ENCODE measurements at places on chromosomes 4 and X.
A peak's percentile ranks its signal among the peaks of the same experiment; 100 is the strongest.

GRCh38 chr4:39062770-39063097, 702 bp downstream of the KLHL5 start:
- no peaks in the 10 kb centered on the region for H3K27me3 ChIP-seq
- no peak for DNase-seq
- peaks cover 24% of the 10 kb centered on the region for H3K4me1 ChIP-seq
- peak overlapping the region; percentile 1 for H3K27ac ChIP-seq
- no peaks in the 10 kb centered on the region for H3K36me3 ChIP-seq

DNA sequence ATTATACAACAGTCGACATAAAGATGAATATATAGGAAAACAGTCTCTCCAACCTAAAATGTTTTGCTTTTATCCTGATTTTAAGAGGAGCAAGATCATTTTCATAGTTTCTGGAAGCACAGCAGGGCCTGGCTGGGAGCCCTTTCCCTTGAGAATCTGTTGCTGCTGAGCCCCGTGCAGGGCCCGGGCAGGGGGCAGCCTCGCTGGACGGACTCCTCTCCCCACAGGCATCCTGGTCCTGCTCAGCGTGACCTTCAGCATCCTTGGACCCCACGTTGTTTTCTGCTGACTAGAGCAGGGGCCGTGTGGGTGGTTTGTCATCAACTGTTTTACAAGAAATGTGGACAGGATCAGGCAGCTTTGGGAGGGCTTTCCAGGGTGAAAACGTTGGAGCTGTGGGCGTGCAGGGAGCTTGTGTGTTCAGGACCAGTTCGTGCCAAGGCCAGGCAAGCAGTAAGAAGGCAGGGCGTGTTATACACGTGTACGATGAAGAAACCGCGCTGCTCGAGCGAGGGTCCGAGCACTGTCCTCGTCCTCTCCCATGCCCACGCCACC, 25.0 kb downstream of the CPZ start:
- H3K4me1 ChIP-seq, result no peaks in the 10 kb centered on the region
- no peak overlapping the region for H3K4me3 ChIP-seq
- no peak for DNase-seq
- H3K36me3 ChIP-seq, result no peaks in the 10 kb centered on the region

DNA sequence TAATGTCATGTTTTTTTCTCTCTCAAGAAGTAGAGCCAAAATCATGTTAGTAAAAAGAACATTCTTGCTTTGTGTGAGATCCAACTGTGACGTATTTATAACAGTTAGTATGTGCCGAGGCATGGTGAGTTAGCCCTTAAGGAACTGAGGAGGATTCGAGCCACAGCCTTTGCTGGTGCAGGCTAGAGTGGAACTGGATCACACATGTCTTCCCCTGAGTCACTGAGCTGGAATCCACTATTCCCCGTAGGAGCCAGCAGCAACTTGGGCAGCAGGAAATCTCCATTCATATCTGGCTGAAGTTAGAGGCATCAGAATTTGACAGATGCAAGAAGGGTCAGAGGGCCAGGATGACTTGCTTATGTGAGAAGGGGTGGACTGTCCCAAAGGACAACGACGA, 144.6 kb upstream of the KIT start:
- H3K27me3 ChIP-seq, result no peaks in the 10 kb centered on the region
- no peak overlapping the region for H3K27ac ChIP-seq
- H3K4me3 ChIP-seq, result no peak overlapping the region
- DNase-seq, result no peak

DNA sequence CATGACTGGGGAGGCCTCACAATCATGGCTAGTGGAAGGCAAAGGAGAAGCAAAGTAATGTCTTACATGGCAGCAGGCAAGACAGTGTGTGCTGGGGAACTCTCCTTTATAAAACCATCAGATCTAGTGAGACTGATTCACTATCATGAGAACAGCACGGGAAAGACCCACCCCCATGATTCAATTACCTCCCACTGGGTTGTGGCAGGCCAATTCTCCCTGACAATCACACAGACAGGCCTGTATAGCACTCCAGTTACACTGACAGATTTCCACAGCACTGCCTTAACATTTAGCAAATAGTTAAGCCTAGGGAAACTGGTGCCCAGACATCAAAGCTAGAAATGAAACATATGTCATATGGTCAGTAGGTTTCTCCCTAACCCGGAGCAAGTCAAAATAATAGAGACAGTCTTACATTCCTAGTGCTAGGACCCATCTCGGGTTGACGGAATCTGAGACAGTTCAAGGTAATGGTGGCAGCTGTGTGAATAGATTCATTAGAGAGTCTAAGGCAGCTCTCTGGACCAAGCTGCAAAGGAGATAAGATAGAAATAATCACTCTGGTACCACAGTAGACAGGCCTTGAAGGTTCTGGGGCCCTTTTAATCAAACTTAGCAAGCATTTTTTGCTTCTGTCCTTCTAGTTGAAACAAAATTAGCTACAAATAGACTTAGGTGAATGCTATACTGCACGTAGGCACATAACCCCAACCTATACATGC, 9.4 kb upstream of the HERC5 start:
- DNase-seq, result no peak
- H3K27ac ChIP-seq, result no peak overlapping the region
- H3K4me3 ChIP-seq, result no peak overlapping the region
- no peaks in the 10 kb centered on the region for H3K36me3 ChIP-seq
- H3K27me3 ChIP-seq, result no peaks in the 10 kb centered on the region

- no peaks in the 10 kb centered on the region for H3K36me3 ChIP-seq
- no peak overlapping the region for H3K4me3 ChIP-seq
- H3K27ac ChIP-seq, result no peak overlapping the region
- no peaks in the 10 kb centered on the region for H3K4me1 ChIP-seq
- DNase-seq, result no peak
Observed at GRCh38 chr4:153114771-153115321, 89.4 kb upstream of the TRIM2 start.

DNA sequence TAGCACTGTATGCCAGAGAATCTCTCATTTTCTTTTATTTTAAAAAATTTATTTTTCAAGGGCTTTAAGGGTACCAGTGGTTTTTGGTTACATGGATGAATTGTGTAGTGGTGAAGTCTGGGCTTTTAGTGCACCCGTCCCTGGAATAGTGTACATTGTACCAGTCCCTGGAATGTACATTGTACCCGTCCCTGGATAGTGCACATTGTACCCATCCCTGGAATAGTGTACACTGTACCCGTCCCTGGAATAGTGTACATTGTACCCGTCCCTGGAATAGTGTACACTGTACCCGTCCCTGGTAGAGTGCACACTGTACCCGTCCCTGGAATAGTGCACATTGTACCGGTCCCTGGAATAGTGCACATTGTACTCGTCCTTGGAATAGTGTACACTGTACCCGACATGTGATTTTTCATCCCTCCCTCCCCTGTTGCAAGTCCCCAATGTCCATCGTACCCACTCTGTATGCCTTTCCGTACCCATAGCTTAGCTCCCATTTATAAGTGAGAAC, 56.1 kb upstream of the HELT start:
- DNase-seq, result no peak
- no peaks in the 10 kb centered on the region for H3K27me3 ChIP-seq
- H3K27ac ChIP-seq, result no peak overlapping the region
- no peaks in the 10 kb centered on the region for H3K4me1 ChIP-seq

GRCh38 chr4:162682651-162683050, 484.0 kb downstream of the NAF1 start:
- H3K4me1 ChIP-seq, result no peaks in the 10 kb centered on the region
- H3K27me3 ChIP-seq, result no peaks in the 10 kb centered on the region
- no peak for DNase-seq
- H3K4me3 ChIP-seq, result no peak overlapping the region
- no peak overlapping the region for H3K27ac ChIP-seq

DNA sequence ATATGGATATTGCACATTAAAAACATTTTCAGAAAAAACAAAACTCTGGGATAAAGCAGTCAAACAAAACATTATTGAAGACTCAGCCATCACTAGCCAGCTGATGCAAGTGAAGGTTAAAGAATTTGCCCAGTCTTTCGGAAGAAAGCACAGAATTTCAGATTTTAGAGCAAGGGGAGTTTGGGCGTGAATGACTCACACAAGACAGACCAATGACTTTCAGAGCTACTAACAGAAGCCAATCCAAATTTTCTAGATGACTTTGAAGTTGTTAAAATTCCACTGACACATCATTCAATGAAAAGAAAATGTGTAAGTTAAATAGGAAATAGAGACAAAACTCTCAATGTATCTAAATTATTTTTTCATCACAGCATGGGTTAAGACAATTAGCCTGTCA, 4.0 kb downstream of the MRFAP1L1 start:
- peaks cover 16% of the 10 kb centered on the region for H3K4me1 ChIP-seq
- peaks cover 2% of the 10 kb centered on the region for H3K27me3 ChIP-seq
- H3K36me3 ChIP-seq, result peaks cover 7% of the 10 kb centered on the region
- DNase-seq, result no peak
- H3K27ac ChIP-seq, result no peak overlapping the region

DNA sequence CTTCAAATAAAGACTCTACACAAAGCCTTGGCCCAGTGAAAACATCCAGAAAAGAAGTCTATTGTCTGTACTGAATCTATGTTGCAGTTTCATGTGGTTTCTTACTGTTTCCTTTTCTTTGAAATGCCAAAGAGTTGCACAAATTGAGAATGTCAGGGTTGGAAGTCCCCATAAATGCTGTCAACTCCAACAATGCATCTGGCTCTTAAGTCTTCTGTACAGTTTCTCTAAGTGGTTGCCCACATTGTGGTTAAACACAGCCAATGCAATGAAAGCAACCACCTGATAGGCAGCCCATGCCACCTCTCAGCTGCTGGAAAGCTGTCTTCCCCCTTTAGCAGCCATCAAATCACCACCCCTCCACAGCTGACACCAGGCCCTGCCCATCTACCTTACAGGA, 67.2 kb upstream of the C1GALT1C1 start:
- no peak overlapping the region for H3K4me3 ChIP-seq
- H3K36me3 ChIP-seq, result no peaks in the 10 kb centered on the region
- no peak overlapping the region for H3K27ac ChIP-seq
- no peaks in the 10 kb centered on the region for H3K4me1 ChIP-seq
- no peak for DNase-seq

GRCh38 chrX:117995378-117995777, 121.2 kb downstream of the KLHL13 start:
- no peaks in the 10 kb centered on the region for H3K36me3 ChIP-seq
- H3K4me3 ChIP-seq, result no peak overlapping the region

DNA sequence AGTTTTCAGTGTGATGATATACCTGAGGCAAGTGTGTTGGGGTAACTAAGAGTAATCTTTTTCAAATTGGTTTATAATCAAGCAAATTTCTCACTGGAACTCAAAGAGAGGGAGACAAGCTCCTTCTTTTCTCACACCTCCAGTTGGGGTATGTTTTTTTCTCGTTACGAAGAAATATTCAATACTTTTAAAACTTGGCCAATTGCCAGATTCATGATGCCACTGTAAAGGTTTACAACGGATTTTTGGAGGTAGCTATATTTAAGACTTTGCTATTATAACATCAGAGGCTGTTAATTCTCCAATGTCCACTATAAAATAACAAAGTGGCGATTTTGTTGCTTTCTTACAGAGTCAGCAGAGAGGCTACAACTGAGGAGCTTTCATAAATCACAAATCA, 49.2 kb upstream of the ATP8A1 start:
- DNase-seq, result no peak
- peaks cover 8% of the 10 kb centered on the region for H3K4me1 ChIP-seq
- H3K4me3 ChIP-seq, result no peak overlapping the region
- H3K36me3 ChIP-seq, result no peaks in the 10 kb centered on the region
- H3K27ac ChIP-seq, result no peak overlapping the region

DNA sequence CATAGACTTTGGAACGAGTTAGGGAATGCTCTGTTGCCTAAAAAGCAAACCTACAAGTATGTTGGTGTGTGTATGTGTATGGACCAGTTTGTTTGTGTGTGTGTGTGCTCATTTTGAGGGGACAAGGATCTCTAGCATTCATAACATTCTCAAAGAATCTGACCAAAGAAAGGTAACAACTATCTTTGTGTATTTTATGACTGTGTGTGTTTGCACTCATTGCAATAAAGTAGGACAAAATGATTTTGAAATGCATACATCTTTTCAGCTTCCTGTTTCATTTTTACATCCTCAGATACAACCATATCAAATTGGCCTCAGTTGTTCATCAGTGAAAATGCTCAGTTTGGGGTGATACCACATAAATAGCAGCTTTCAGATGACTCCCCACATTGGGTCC, 8.3 kb upstream of the XK start:
- no peak overlapping the region for H3K27ac ChIP-seq
- H3K36me3 ChIP-seq, result no peaks in the 10 kb centered on the region
- DNase-seq, result no peak
- no peak overlapping the region for H3K4me3 ChIP-seq

DNA sequence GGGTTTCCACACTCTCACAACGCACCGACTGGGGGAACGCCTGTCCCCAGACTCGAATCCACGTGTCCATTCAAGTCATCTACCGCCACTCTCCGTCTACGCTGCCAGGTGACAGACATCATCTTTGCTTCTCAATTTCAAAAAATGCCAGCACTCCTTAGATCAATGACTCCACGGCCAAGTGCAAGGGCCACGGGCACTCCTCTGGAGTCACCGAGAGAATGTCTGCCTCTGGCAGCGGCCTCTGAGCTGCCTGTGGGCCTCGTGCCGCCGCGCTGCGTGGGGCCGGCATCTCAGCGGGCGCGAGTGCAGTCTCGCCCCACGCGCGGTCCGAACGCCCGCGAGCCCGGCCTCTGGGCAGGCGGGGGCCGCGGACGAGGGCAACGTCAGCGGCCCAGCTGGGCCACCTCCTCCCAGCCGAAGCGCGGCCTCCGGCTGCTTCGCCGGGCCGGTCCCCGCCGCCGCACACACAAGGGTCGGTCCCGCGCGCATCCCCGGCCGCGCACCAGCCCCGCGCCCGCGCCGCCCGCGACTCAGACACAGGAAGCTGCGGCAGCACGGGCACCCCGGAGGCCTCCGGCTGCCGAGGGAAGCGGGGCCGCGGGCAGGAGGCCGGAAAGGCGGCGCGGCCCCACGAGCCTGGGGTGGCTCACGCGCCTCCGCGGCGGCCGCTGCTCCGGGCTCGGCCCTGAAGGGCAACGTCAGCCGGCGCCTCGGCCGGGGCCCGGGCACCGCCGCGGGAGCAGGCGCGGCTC, 450 bp downstream of the ACSL1 start:
- no peaks in the 10 kb centered on the region for H3K36me3 ChIP-seq
- peaks cover 3% of the 10 kb centered on the region for H3K4me1 ChIP-seq
- H3K27me3 ChIP-seq, result peaks cover 99% of the 10 kb centered on the region
- DNase-seq, result no peak
- no peak overlapping the region for H3K27ac ChIP-seq

GRCh38 chrX:154354013-154354412, 20.4 kb downstream of the FLNA start:
- H3K27me3 ChIP-seq, result no peaks in the 10 kb centered on the region
- H3K4me3 ChIP-seq, result no peak overlapping the region
- no peak overlapping the region for H3K27ac ChIP-seq
- H3K36me3 ChIP-seq, result no peaks in the 10 kb centered on the region
- no peak for DNase-seq
